CD4-positive, alpha-beta T cell (primary cell): ENCODE measurements at places on chromosomes 5 and 9. TPM values are rescaled to one million over a fixed set of nuclear protein-coding genes. Genes with fewer than 3 reads are reported as not detected.

DNA sequence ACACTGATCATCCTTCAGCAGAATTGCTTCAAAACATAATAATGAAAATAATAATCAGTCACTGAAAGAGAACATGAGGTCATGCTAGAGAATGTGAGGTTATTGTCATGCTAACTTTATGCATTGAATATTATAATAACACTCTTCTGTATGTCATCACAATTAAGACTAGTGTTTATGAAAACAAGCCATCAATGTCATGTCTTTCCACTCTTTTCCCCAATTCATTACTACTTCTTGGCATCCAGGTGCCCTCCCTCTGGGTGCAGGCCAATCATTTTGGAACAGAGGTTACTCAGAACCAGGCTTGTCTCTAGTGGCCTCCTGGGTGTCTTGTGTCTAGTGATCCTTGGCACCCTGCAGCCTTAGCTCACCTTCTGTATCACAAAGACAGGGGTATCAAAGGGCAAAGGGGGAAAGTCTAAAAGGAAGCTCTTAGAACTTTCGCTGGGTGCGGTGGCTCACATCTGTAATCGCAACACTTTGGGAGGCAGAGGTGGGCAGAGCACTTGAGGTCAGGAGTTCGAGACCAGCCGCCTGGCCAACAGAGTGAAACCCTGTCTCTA is 217.6 kb upstream of the PIK3R1 start:
- DNase-seq: no peak

DNA sequence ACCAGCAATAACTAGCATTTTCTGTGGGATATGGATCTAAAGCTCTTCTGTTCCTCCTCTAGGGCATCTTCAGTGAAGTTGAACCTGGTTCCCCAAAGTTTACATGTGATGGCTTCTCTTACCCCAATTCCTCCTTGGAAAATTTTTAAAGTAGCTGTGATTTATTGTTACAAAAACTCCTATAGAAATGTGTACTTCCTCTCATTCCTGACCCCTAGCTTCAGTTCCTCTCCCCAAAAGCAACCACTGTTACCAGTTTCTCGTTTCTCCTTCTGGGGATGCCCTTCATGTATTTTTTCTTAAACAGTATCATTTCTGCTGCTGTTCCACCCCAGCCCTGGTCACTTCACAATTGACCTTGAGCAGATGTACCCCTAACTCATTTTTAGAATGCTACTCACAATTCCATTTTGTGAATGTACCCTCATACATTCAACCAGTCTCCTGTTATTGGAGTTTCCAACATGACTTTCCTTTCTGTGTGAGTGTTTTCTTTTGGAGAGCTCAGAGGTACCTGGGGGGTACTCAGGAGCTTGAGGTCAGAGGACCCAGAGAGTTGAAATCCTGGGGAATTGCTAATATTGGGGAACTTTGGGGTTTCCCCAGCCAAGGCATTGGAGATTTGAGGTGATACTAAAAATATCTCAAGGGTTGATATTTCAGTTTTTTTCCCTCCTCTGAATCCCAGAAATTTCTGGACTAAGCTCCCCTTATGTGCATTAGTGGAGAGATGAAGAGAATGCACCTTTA is 18.6 kb upstream of the GLRX start:
- DNase-seq: no peak

SLC25A2 gene
- total RNA-seq: 0.22 TPM

MRPL36 gene
- total RNA-seq: 18.2 TPM

- DNase-seq: no peak
Measured at GRCh38 chr9:79477955-79478771, 93.6 kb upstream of the TLE4 start.

- no peak for DNase-seq
Measured at GRCh38 chr9:133050142-133050541, 11.6 kb upstream of the CEL start.

CSF2 gene
- not detected for total RNA-seq

GRIA1 gene
- total RNA-seq: not detected

DNA sequence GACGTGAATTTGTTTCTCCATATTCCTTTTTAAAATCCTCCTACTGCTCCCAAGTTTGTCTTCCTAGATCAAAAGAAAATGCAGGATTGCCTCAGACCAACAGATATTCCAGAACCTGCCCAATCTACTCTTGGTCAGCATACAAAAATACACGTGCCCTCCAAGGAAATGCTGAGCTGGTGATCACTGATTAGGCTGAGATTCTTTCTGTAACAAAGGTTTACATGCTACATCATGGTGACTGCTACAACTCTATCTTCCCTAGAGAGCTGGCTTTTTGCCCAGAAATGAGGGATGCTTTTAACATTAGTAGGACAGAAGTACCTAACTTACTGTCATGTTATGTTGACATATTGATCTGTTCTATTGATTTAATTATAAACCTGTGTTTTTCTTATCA is 35.5 kb downstream of the OR2Y1 start:
- DNase-seq: no peak

DNA sequence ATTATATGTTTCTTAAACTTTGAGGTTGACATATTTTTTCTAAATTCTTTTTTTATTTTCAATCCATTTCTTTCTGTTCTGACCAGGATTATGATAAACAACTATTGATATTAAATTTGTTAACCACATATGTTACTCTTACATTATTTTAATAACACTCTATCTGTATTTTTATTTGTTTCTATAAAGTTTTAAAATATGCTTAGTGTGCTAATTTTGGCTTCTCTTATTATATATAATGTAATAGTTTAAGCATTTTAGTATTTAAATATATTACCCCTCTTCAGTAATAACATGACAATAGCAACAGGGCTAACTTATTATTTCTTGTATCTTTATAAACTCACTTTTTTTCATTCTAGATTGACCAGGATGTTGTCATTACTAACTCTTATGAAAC is 137.8 kb downstream of the NIPBL start:
- DNase-seq: no peak

DNA sequence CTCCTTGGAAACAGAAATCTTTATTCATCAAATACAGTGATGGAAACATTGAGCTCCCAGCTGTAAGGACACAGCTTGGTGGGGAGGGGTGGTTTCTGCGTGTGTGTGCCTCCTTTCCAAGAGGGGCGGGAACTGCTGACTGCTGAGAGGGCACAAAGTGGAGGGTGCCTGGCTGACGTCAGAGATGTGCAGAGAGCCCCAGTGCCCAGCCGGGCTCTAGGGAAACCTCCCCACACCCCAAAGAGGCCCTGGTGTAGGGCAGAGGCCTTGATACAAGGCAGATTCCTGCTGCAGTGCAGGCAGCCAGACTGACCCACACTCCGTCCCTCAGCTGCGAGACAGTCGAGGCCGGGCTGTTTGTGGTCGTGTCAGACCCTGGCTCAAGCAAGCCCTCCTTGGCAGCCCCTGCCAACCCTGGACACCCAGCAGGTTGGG is 191.0 kb downstream of the CACNA1B start:
- DNase-seq: no peak

DNA sequence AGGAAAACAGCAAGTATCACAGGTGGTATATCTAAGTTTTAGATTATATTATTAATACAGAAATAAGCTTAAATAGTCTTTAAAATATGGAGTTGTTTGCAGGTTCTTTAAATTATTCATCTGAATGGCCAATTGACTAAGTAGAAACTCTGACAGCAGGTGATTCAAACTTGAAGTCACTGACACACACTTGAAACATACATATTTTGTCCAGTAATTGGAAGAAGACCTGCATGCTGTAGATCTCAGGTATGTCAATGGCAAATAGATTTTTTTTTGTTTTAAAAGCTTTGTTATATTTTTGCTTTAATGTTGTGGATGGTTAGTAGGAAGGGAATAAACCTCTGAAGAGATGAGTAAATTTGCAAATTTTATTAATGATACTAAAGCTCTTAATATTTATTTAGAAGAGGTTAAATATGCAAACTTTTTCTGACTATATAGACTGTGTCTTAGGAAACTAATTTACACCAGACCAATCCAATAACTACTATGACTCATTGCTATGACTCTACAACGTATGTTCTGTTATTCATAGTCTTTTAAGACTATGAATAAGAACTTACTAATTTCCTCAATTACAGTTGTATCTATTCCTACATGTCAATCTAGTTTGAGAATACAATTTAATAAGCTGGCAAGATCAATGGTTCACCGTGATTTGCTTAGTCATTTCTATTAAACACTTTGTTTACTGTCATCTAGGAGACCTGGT is 53.9 kb upstream of the RORB start:
- DNase-seq: no peak

DNA sequence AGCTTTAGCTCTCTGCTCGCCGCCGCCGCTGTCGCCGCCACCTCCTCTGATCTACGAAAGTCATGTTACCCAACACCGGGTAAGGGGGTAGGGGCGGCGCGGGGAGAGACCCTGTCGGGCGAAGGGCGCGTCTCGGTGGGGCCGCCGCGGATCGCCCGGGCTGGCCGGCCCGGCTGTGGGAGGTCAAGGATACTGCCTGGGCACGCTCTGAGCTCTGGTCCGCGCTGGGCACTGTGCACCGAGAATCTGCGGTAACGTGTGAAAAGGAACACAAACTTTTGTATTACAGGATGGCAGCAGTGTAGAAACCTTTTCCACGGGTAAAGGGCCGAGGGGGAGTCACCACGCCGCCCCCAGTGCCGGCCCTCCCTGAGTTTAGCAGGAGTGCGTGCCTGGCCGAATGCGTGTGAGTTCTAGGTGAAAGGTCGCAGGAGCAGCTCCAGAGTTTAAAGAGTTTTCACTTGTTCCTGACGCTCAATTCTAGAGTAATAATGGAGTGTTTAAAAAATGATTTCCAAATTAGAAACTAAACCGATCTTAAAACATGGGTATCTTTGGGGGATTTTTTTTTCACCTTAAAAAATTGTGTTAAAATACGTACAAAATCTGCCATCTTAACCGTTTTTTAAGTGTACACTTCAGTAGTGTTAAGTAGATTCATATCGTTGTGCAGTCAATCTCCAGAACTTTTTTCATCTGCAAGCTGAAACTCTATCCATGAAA is at the start of gene HSDL2:
Gene HSDL2, plus strand, starts transcription at position 7 of the 723 bp plus-strand sequence. Its CDS starts 56 bp downstream, at position 63.
- DNase-seq: peak; percentile 32

DNA sequence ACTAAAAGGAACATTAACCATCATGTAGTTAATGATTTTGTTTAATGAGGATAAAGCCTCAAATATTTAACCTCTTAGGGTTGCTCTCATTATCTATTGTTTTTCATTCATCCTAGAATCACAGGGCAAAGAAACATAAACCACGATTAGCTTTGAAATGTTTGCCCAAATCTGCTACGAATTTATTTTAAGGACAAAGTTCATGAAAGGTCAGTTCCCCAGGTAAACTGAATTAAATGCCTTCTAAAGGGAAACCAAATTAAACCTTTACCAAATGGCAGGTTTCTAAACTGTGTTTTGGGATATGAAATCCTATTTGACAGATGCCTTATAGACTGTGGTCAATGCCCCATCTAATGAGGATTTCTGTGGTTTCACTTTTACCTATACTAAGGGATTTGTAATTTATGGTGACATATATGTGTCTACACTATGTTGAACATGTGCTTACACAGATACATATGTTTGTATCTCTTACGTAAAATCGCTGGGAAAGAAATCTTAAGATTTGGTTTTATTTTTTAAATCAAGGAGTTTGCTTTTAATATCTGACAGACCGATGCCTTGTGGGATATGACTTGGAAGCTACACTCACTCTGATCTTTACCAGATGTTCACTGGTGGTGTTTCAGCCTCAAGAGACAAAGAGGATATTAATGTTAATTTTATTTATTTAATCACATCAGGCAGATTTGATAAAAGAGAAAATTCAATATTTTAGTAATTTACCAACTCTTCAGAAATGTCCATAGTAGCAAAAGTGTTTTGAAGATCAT is 188.4 kb downstream of the GLIS3 start:
- DNase-seq: no peak

DNA sequence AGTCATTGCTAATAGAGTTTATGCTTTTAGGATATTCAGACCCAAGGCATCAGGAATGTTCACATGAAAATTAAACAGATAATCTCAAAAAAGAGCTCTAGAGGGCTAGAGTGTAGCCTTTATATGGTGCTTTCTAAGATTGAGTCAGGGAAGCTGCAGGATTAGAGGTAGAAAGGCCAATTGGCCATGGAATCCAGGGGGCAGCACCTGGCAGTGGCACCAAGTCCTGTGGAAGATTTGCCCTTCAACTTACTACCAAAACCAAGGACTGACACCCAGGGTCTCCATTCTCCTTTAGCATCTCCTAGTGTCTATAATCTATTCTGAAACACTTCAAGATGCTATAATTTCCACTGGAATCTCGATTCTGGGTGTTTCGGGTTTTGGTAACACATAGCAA is 112.4 kb downstream of the ACER2 start:
- DNase-seq: no peak

GRCh38 chr9:4923580-4924544 is 61.2 kb upstream of the JAK2 start:
- peak; percentile 24 for DNase-seq

GRCh38 chr9:137176302-137177182 is 4.7 kb upstream of the TMEM210 start:
- no peak for DNase-seq

DNA sequence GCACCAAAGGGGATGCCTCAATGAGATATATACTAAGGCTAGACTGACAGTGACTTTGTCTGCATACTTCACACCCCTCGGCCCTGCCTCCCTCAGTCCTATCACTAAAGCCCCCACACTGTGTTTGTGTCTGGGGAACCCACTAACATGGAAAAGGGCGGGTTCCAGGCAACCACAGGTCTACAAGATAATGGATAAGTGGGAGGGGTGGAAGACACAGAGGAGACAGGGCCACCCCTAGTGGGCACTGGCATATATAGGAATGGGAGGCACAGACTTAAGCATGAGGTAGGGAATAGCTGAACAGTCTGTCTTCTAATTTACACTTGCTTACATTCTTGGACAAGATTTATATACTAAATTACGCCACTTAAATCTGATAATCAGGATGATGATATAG is 74.0 kb downstream of the SLIT3 start:
- DNase-seq: no peak

GRCh38 chr5:58891971-58892343 is 309.1 kb downstream of the RAB3C start:
- no peak for DNase-seq

DNA sequence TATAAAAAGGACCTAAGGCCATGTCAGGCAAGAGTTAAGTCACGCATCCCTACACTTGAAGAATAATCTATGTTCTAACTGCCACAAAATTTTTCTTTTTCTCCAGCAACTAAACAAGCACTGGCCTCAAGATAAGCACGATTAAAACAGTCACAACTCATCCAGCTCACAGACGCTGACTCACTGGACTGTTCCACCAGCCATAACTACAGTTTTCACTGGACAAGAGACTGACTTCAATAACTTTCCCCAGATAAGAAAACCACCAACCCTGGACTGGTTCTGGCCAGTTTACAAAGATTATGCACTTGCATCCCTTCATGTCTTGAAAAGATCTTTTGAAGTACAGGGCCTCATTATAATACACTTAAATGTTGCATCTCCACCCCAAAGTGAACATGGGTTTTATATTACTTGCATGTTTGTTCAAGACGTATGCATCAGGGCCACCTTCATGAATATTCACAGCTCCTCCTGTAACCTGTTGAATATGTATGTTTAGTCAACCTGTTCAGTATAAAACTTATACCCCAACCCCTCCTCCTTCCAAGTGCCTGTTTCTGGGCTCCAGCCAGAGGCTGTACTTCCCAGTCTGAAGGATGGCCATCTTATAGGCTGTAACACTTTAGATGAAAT is 129.3 kb upstream of the EPB41L4A start:
- no peak for DNase-seq

- DNase-seq: no peak
Measured at GRCh38 chr9:36948051-36948450, 86.0 kb downstream of the PAX5 start.

GRCh38 chr5:56003679-56004078 is 8.9 kb upstream of the IL6ST start:
- DNase-seq: no peak

PCDHGC3 gene
- total RNA-seq: not detected

DMRTA1 gene
- total RNA-seq: not detected

SGCD gene
- not detected for total RNA-seq

HSD17B3 gene
- 0.80 TPM for total RNA-seq
